ENCODE measurements at places on chromosomes 2 and 18. TPM values are rescaled to one million over a fixed set of nuclear protein-coding genes. Genes with fewer than 3 reads are reported as not detected.

- no peak for DNase-seq
These were observed 91.1 kb upstream of the SKOR2 start for GRCh38 chr18:47342566-47342965.

ZNF892 gene
- 1.7 TPM for total RNA-seq

GRCh38 chr2:186569897-186570296 lies 20.0 kb upstream of the ITGAV start:
- no peak for DNase-seq

DNA sequence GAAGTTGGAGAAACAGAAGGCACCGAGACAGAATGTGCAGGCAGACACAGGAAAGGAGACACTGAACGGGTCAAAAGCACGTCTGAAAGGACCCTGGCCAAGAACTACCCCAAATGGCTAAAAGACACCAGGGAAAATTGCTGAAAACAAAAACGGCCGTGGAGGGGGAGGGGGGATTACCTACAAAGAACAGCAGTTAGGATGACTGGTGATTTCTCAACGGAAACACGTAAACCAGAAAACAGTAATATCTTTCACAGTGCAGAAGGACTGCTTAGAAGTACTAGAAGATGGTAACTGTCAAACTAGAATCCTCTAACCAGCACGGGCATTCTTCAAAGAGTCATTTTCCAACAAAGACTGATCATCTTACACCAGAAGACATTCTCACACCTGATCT lies 142.6 kb downstream of the HDAC4 start:
- DNase-seq: no peak

- DNase-seq: no peak
These were observed 113.6 kb downstream of the GCA start for GRCh38 chr2:162457490-162457889.

DNA sequence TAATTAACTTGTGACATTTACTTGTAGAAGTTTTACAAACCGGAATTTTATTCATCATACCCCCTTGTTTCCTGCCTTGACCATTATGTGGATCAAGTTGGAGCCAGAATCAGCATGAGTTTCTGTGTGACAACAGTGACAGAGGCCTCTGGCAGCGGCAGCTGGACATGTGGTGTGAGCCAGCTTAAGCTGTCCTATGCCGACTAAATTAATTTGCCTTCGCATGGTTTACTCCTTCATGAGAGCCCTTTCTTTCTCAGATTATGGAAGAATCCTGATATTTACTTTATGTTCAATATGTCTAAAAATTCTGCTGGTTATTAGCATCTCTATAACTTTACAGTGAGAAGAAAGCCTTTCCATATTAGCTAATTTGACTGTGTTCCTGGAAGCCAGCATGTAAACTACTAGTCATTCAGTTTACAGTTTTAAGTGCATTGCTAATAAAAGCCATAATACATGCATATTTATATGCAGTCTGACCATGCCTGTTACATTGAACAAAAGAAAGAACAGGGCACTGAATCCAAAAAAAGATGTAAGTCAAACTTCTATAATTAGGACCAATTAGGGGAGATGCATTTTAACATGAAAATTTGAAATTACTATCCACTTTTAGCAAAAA lies 495.8 kb upstream of the ACVR2A start:
- DNase-seq: no peak

DNA sequence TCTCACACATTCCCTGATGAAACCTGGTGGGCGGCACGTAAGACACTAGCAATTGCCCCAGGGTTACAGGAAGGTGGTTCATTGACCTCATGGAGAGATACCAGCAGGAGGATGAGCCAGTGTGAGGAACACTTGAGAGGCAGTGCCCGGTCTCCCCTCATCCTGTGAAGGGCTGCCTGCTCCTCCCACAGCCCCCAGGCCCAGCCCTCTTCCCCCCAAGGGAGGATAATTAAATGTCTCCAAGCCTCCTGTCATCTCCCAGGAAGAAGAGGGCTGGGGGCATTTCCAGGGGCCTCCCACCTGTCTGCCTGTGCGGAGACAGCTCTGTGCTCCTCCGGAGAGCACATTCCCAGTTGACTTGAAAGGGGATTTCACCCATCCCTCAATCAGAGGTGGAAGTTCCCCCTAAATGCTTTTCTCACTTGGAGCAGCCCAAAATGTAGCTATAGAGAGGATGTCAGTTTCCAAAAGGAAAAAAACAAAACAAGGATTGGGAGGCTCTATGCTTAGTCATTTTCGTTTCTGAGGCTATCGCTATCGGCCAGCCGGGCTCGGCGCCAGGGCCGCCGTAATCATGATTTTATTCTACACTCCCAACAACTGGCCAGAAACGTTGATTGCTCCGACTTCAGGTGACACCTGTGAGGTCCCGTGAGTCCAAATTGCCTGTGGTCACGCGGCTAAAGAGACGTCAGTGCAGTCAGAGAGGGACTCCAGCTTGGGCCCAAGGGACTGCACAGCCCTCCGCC lies 7.1 kb downstream of the KCNF1 start:
- DNase-seq: peak; percentile 55

DNA sequence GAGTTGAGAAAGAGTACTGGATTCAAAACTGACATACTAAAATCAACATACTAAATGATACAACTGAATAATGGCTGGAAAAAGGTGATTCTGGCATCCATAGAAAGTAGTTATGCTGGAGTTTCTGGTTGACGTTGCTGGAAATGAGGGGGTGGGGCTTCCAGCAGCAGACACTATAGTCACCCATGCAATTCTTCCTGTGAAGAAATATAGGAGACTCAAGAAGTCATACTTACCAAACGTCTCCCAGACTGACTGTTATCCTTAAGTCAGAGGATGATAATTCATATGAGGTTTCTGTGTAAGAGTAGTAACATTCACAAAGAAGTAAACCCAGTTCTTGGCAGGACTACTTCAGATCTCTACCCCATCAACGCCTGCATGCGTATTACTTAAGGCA lies 23.6 kb downstream of the DTNB start:
- no peak for DNase-seq

DNA sequence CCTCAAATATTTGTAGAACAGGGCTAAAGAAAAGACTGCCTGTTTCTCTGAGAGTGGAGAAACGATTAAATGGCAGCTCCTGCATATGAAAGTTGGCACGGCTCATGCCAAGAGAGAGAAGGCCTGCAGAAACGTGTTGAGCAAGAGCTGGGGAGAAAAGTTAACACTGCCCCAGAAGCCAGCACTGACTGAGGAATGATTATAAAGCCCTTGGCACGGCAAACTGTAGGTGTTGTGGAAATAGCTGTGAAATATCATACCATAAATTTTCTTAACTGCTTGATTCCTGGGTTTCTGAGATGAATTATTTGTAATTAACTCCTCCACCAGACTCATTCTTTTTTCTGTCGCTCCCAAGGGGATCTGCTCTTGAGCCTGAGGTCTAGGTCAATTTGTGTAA lies 4.3 kb downstream of the FRZB start:
- DNase-seq: no peak

- DNase-seq: no peak
These were observed 95.7 kb upstream of the HS6ST1 start for GRCh38 chr2:128414351-128414750.

UGT1A9 gene
- 1.0 TPM for total RNA-seq

GKN2 gene
- not detected for total RNA-seq

- DNase-seq: peak; percentile 46
These were observed 323.4 kb upstream of the SLC14A2 start for GRCh38 chr18:45291621-45292615.

VWA3B gene
- 0.77 TPM for total RNA-seq

Measured in Daoy (cell line).